GM12864 (cell line): ENCODE measurements at places on chromosomes 16 and 17.

DNA sequence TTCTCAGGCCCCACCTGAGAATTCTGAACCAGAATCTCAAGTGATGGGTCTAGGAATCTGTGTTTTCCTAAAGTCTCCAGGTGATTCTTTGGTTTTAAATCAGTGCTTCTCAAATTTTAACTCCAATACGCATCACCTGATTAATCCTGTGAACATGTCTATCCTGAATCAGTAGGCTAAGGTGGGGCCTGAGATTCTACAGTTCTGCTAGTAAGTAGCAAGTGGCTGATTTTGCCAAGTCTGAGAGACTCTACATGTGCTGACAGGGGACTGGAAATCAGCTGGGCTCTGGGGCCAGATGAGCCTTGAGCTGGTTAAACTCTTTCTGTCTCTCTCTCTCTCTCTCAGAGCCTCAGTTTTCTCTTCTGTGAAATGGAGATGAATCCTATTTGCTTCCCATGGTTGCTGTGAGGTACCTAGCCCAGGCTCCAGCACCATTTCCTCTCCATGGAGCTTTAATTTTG, 9.0 kb downstream of the CCR7 start:
- DNase-seq: no peak

DNA sequence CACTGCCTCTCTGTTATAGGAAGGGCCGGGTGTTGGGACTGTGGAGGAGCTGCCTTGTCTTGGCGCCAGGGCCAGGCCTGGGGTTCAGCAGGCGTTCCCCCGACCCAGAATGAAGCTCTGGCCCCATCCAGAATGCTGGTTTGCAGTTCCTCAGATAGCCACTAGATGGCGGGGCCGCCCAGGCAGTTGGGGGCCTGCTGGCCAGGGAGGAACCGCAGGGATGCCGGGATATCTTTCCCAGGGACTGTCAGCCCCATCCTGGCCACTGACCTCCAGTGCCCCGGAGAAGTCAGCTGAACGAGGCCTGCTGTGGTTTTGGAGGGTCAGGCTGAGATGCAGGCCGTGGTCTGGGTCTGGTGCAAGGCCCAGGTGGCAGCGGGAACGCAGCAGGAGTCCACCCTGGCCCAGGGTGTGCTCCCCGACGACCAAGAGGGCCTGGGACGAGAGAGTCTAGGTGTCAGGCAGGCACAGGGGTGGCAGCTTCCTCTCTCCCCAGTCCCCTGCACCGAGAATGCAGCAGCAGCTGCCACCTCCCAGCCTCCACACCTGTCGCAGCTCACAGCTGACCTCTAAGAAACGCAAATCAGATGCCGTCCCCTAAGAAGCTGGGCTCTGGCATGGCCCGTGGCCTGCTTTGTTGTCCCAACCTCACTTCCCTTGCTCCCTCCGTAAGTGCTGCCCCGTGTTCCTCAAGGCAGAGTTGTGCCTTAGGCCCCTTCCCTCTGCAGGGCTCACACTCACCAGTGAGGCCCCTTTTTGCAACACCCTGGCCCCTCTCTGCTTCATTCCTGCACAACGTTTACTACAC, 51.2 kb downstream of the RMI2 start:
- DNase-seq: no peak

DNA sequence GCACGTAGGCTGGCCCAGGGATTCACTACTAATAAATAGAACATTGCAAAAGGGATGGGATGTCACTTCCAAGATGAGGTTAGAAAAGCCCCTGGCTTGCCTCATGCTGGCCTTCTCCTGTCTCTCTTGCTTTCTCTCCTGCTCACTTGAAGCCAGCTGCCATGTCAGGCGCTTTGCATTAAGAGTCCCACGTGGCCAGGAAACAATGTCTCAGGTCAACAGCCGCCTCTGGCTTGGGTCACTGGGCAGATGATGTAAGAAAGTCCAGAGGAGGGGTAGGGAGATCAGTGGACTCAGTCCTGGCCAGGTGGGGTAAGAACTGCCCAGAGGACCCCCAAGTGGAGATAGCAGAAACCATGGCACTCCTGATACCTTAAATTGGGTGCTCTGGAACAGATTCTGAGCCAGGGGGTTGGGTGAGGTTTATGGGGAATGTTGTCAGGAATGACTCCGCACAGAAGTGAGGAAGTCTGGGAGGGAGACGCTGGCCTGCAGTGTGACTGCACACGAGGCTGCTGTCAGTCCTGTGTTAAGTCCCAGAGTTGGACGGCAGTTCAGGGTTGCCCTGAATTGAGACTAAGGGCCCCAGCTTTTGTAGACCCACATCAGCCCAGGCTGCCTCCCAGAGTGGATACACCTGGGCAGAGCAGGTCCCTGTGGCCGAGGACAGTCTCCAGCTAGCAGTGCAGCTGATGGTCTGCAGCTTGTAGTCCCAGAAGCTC, 17.7 kb downstream of the C16orf82 start:
- no peak for DNase-seq

DNA sequence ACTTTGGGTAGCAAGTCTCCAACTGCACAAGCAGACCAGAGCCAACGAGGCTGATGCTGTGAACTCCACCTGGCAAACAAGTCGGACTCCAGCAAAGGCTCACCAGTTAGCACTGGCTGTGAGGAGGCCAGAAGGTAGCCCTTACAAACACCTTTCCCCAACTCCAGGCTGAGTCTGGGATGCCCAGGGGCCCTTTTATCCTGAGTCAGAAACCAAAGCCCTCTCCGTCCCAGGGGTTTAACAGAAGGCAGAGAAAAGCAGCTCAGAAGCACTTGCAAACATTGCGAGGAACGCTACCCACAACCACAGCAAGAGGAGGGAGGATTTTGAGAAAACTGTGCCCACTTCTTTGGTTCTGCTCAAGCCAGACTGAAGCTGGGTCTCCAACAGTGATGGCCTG, 25.0 kb downstream of the CUEDC1 start:
- DNase-seq: no peak
